Chondrocyte (in vitro differentiated cells): ENCODE measurements at places on chromosomes 7 and 10. TPM values are rescaled to one million over a fixed set of nuclear protein-coding genes. Genes with fewer than 3 reads are reported as not detected.

DNA sequence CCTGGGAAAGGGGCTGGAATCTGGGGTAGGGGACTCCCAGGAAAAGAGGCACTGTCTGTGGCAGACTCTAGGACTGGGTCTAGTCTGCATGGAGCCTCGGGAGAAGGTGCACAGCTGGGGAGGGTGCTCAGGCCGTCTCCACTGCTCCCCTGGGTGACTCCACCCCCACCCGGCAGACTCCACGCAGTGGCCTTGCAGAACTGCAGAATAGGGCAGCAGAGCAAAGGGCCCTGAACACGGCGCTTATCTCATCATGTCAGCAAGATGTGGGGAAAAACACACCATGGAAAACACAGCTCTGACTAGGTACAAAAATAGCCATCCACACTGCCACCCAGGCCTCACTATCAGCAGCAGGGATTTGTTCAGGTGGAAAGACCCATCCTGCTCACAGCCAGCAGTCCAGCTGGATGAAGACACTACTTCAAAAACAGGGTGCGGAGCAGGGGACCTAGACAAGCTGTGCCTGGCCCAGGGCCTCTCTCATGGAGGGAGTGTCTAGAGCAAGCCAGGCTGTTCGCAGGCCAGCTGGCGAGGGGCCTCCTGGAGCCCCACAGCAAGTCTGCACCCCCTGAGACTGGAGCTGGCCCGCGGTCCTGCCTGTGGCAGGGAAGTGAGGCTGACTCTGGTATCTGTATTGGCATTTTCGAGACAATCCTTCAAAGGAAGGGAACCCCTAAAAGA lies 11.7 kb downstream of the MAT1A start:
- no peak for DNase-seq
- H3K4me3 ChIP-seq, result no peak overlapping the region
- H3K27me3 ChIP-seq, result peaks cover 15% of the 10 kb centered on the region

- no peaks in the 10 kb centered on the region for H3K27me3 ChIP-seq
- peaks cover 22% of the 10 kb centered on the region for H3K4me1 ChIP-seq
- DNase-seq, result no peak
- H3K36me3 ChIP-seq, result no peaks in the 10 kb centered on the region
Measured at GRCh38 chr10:63634488-63635065, 113.4 kb downstream of the REEP3 start.

DNA sequence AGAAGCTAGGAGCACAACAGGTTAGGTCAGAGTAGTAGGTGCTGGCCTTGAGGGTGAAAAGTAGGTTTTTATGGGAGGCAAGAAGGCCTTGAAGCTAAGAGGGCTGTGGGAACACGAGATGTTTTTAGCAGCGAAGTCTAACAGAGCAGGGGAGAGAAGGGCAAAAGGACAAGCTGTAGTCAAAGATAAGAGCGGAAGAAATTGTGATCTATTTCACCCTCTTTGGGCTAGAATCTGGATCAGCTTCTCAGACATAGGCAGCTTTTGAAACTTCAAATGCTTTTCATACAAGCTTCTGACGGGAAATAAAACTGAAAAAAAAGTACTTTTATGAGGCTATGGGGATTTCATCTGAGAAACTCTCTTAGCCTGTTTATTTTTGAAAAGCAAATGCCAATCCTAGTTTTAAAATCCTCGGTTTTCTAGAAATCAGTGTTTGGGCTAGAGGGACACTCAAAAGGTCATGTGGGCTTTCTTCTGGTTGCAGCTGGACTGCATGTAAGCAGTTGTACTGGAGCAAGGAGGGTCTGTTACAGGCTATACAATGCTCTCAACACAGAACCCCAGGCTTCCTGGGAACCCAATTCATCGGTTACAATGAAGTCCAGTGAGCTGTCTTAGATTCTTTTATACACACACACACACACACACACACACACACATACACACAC lies 83.6 kb downstream of the RNF216 start:
- H3K27me3 ChIP-seq, result no peaks in the 10 kb centered on the region
- peaks cover 86% of the 10 kb centered on the region for H3K4me1 ChIP-seq
- H3K27ac ChIP-seq, result peak overlapping the region; percentile 96

GRCh38 chr10:25934621-25935139 lies 651 bp downstream of the MYO3A start:
- no peak for DNase-seq
- peaks cover 5% of the 10 kb centered on the region for H3K4me1 ChIP-seq
- H3K27ac ChIP-seq, result no peak overlapping the region
- H3K36me3 ChIP-seq, result peaks cover 3% of the 10 kb centered on the region
- H3K4me3 ChIP-seq, result peak overlapping the region; percentile 52

GRCh38 chr7:20152511-20152910 lies 64.7 kb downstream of the MACC1 start:
- no peak overlapping the region for H3K27ac ChIP-seq
- no peaks in the 10 kb centered on the region for H3K4me1 ChIP-seq
- DNase-seq, result no peak
- no peaks in the 10 kb centered on the region for H3K36me3 ChIP-seq
- no peak overlapping the region for H3K4me3 ChIP-seq

DNA sequence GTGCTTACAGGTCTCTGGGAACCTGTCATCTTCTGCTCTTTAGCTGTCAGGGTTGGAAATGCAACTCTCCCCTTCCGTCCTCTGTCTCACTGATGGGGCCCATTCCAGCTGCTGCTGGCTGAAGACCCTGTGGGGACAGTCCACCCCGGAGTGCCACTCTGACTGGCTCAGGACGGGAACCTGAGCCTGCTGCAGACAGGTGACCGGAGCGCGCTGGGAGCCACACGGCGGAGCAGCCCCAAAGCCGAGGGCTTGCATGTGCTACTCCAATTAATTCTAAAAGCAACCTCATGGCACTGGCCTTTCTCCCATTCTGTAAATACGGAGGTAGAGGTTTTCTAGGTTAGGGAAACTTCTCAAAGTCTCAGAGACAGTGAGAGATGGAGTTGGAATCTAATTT lies 223.5 kb upstream of the PITRM1 start:
- peaks cover 2% of the 10 kb centered on the region for H3K36me3 ChIP-seq
- H3K27ac ChIP-seq, result no peak overlapping the region
- no peak overlapping the region for H3K4me3 ChIP-seq
- DNase-seq, result no peak
- peaks cover 51% of the 10 kb centered on the region for H3K4me1 ChIP-seq
- H3K27me3 ChIP-seq, result no peaks in the 10 kb centered on the region

DNA sequence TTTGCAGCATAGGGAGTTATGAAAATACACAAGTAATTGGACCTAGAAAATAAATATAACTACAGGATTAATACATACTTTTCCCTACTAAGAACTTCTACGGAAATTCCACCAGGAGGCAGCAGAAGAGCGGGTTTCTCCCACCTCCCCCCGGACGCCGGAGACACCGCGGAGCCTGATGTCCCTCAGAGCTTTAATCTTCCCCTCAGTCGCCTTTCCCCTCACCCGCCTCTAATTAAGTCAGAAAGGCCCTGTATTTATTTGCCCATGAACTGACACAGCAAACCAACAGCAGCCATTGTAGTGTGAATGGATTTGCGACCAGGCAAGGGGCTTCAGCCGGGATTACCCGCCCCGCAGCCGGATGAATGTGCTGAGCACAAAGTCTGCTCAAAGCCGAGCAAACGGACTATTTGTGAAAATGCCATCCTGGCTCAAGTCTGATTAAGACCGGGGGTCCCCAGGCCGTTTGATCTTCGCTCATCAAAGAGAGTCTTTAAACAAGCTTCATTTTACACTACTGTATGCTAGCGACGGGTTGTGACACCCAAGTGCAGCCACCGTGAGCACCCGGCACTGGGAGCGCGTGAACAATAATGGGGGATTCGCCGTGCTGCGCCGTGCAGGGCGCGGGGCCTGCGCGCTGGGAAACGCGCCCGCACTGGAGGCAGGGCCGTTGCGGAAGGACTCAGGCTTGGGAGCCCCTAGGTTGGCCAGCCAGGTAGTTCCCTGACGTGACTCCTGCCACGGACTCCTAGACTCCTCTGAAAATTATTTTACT lies 5.6 kb upstream of the DKK1 start:
- peak overlapping the region; percentile 88 for H3K4me3 ChIP-seq
- peaks cover 30% of the 10 kb centered on the region for H3K4me1 ChIP-seq
- peak overlapping the region; percentile 66 for H3K27ac ChIP-seq

DNA sequence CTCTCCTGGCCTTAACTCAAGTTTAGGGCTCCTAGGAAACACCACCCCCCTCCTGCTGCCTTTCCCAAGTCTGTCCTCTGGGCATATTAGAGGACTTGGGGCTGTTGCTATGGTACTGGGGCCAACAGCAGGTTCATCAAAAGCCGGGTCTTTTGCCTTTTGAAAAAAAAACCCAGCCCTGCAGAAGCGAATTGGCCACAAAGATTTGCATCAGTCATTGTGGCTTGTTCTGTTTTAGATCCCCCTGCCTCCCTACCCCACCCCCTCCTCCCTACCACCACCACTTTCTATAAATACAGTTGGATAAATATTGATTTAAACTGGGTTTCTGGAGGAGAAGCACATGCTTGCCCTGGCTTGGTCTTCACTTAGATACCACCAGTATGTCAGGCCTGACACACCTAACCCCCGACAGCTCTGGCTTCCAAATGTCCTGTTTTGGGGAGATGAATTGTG lies 7.0 kb downstream of the MXI1 start:
- no peaks in the 10 kb centered on the region for H3K36me3 ChIP-seq
- H3K27ac ChIP-seq, result peak overlapping the region; percentile 74
- no peak overlapping the region for H3K4me3 ChIP-seq

- peaks cover 1% of the 10 kb centered on the region for H3K36me3 ChIP-seq
- H3K27ac ChIP-seq, result no peak overlapping the region
- H3K27me3 ChIP-seq, result peaks cover 2% of the 10 kb centered on the region
- H3K4me1 ChIP-seq, result peaks cover 9% of the 10 kb centered on the region
- no peak overlapping the region for H3K4me3 ChIP-seq
- no peak for DNase-seq
Measured at GRCh38 chr10:129703287-129704137, 236.5 kb downstream of the MGMT start.

DNA sequence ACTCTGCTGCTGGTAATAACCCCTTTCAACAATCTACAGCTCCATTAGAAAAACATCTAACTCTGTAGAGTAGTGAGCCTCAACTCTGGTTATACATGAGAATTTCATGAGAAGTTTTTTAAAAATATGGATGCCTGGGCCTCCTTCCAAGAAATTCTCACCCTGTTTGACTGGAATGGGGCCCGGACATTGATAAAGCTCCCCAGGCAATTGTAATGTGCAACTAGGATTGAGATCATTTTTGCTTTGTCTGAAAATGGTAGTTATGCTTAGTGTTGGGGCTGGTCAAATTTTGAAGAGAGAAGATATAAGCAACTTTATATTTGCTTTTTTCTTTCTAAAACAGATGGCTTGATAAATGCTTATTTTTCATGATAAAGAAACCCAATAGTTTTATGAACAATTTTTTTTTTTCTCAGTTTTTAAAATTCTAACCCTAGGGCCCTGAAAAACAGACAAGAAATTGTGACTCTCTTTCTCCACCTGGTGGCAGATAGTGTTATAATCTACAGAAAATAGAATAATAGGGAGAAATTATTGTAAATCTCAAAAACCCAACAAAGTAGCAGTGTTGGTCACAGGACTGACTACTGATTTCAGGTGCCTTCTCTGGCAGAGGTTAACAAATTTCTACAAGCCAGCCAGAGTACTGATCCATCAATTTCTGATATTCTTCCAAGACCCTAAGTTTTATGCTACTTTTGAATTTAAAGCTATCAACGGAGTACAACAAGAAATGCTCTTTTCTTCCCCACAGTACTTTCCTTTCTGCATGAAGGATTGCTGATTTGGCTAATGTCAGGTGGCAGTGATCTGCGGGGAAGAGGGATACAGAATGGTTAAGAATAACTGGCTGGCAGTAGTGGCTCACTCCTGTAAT lies 174.8 kb downstream of the DKK1 start:
- H3K27ac ChIP-seq, result peak overlapping the region; percentile 81
- no peak overlapping the region for H3K4me3 ChIP-seq
- peaks cover 62% of the 10 kb centered on the region for H3K4me1 ChIP-seq
- H3K36me3 ChIP-seq, result no peaks in the 10 kb centered on the region

DNA sequence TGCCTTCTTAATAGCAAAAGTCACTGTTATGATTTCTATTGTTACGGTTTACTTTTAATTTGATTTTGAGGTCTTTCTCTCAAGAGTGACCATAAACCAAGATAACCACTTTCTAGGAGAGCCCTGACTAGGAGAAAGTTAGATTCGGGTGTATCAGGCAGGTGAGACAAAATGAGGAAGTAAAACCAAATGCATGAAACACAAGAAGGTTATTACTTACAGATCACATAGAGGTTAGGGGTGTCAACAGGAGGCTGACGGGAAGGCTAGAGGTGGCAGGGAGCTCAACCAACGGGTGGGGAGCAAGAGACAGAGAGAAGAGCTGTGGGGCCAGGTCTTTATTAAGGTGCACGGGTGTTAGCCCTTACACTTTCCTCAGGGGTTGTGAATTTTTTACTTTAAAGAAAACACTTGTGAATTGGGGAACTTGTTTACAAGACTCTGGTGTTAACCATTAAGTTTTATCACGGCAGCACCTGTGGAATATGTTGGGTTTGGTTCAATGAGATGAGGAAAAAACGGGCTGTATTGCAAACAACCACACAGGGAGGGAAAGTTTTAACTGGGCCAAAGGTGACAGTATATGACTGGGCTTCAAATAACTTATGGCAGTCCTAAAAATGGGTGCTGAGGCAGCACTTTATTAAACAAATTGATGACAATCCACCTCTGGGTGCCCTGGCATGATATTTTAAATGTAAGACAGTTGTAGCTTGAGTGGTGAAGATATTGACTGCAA lies 154.9 kb downstream of the SDHAF3 start:
- no peak for DNase-seq
- no peak overlapping the region for H3K27ac ChIP-seq
- no peaks in the 10 kb centered on the region for H3K36me3 ChIP-seq
- no peak overlapping the region for H3K4me3 ChIP-seq
- H3K27me3 ChIP-seq, result no peaks in the 10 kb centered on the region
- H3K4me1 ChIP-seq, result no peaks in the 10 kb centered on the region

DNA sequence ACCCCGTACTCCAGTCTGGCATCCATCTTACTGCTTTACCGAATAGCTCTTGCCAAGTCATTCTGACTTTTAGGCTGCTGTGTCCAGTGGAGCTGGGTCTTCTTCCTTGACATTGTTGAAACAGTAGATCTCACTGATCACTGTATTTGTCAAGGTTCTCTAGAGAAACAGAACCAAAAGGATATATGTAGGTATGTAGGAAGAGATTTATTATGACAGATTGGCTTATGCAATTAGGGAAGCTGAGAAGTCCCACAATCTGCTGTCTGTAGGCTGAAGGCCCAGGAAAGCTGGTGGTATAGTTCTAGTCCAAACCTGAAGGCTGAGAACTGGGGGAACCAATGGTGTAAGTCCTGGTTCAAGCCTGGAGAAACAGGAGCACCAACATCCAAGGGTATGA lies 12.1 kb upstream of the PRRT4 start:
- H3K4me1 ChIP-seq, result no peaks in the 10 kb centered on the region
- no peak overlapping the region for H3K27ac ChIP-seq
- peaks cover 3% of the 10 kb centered on the region for H3K36me3 ChIP-seq
- no peak for DNase-seq

- DNase-seq, result no peak
- no peak overlapping the region for H3K27ac ChIP-seq
- no peaks in the 10 kb centered on the region for H3K4me1 ChIP-seq
Measured at GRCh38 chr10:123896246-123896927, 4.8 kb upstream of the CPXM2 start.

HTRA1 gene
- 1,260 to 1,504 TPM (median 1,485 TPM) in 3 replicates for total RNA-seq

IGFBP1 gene
- 0.30 to 1.7 TPM (median 0.62 TPM) in 3 replicates for total RNA-seq

POMZP3 gene
- 5.3 to 7.8 TPM (median 7.6 TPM) in 3 replicates for total RNA-seq

MACROH2A2 gene
- total RNA-seq, result 22.9 to 25.9 TPM (median 25.9 TPM) in 3 replicates

BTBD16 gene
- total RNA-seq, result 0.10 to 0.29 TPM in 2 of 3 replicates, not detected in the other

PPP1R3A gene
- total RNA-seq, result 0.29 to 0.54 TPM (median 0.45 TPM) in 3 replicates

RARRES2 gene
- total RNA-seq, result 1.4 to 1.9 TPM (median 1.8 TPM) in 3 replicates
